T1000 (cell line): ENCODE measurements at places on chromosomes 4 and X.

GRCh38 chr4:142406499-142406835 lies 439.6 kb downstream of the INPP4B start:
- DNase-seq: no peak

- no peak for DNase-seq
These were observed 14.7 kb downstream of the WDR44 start for GRCh38 chrX:118360429-118361125.

DNA sequence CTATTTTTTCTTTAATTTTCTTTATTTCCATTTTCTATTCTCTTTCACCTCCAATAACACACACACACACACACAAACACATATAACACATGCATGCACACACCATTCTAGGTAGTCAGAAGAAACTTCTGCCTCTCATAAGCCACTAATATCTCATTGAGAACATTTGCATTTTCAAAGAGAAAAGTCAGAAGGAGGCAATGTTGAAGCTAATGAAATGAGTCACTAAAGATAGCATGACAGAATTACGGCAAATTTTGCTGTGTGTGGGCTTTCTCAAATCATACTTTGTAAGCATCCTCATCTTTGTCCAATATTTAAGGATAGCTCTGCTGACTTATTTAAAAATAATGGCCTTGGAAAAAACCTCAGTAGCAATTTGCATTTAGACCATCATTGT lies 291.3 kb downstream of the GUCY2F start:
- no peak for DNase-seq

DNA sequence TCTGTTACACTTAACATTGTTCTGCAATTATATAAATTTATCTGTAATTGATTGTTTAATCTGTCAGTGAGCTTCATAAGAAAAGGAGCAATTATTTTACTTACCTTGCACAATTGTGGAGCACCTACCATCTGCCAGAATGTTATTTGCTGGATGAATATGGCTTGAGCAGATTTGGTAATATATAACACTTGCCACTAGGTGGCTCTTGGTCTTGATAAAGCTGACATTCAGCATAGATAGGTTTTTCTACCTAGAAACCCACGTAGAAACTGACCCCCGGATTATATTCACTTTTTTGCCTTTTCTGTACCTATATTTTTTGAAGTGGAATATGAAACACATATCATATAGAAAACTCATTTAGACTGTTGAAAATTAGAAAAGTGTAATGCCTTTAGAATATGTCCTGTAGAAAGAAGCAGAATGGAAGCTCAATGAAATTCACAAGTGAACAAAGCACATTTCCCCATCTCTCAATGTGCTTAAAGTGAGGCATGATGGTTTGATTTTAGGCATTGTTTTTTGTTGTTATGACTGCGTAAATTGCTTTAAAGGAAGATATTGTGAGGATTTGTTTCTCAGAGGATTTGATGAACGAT lies 9.5 kb downstream of the RBPJ start:
- DNase-seq: no peak

DNA sequence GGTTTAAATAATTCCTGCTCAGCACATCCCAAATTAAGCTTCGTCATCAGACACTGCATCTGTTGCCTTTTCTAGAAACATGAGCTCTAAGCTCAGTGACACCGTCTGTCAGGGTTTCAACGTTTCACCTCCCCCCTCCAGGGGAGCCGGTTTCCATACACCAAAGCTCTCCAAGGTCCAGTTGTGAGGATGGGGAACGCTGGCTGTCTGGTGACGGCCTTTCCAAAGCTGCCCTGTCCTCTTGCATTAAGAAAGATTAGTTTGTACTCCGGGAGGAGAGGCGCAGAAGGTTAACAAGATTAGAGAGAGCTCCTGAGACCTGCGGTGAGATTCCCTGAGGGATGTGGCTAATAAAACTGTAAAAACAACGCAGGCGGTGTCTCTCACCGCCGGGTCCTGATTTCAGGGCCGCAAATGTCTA lies 43.2 kb downstream of the ASMT start:
- no peak for DNase-seq
